A549 treated with DMSO at 1 μM for 4 hours (cell line): ENCODE measurements at places on chromosomes 5 and 9. TPM values are rescaled to one million over a fixed set of nuclear protein-coding genes. Genes with fewer than 3 reads are reported as not detected.

The BRINP1 gene
- total RNA-seq = 0.15 to 0.26 TPM (median 0.17 TPM) in 5 replicates

The PCDHB9 gene
- 0.05 to 0.12 TPM in 2 of 5 replicates, not detected in the others for total RNA-seq

The ADGRV1 gene
- total RNA-seq = 0.49 to 1.1 TPM (median 0.76 TPM) in 5 replicates

The AJM1 gene
- 3.2 to 4.8 TPM (median 3.8 TPM) in 5 replicates for total RNA-seq

The SLC45A2 gene
- not detected in 5 replicates for total RNA-seq

The CCNJL gene
- 11.2 to 14.0 TPM (median 12.4 TPM) in 5 replicates for total RNA-seq

The TMEFF1 gene
- 0.69 to 1.5 TPM (median 1.1 TPM) in 5 replicates for total RNA-seq

The CRB2 gene
- 0.04 to 0.12 TPM (median 0.07 TPM) in 5 replicates for total RNA-seq

The NUTM2F gene
- not detected in 5 replicates for total RNA-seq

The HAPLN1 gene
- not detected in 5 replicates for total RNA-seq

The OR13D1 gene
- not detected in 5 replicates for total RNA-seq

The SPAG8 gene
- total RNA-seq = 0.24 to 0.70 TPM (median 0.46 TPM) in 4 of 5 replicates, not detected in the other

The FAM221B gene
- not detected in 5 replicates for total RNA-seq

The RXFP3 gene
- total RNA-seq = not detected in 5 replicates

The SLIT3 gene
- 14.9 to 21.9 TPM (median 17.9 TPM) in 5 replicates for total RNA-seq

The ADRB2 gene
- 0.61 to 0.95 TPM (median 0.66 TPM) in 5 replicates for total RNA-seq

The TCF7 gene
- total RNA-seq = 17.0 to 20.7 TPM (median 17.1 TPM) in 5 replicates

The NIM1K gene
- total RNA-seq = 0.07 to 0.36 TPM (median 0.21 TPM) in 5 replicates

The GLDC gene
- total RNA-seq = 12.3 to 14.9 TPM (median 14.7 TPM) in 5 replicates

The ENTREP1 gene
- 0.39 to 0.58 TPM (median 0.48 TPM) in 5 replicates for total RNA-seq

The AK6 gene
- 33.7 to 60.6 TPM (median 53.2 TPM) in 5 replicates for total RNA-seq

The SLC6A18 gene
- not detected in 5 replicates for total RNA-seq

The PCSK5 gene
- total RNA-seq = 0.89 to 1.5 TPM (median 1.0 TPM) in 5 replicates

The SLC6A7 gene
- 0.02 to 0.06 TPM (median 0.03 TPM) in 4 of 5 replicates, not detected in the other for total RNA-seq

The ANKRD20A1 gene
- 0.67 to 1.2 TPM (median 1.0 TPM) in 5 replicates for total RNA-seq

The FTMT gene
- total RNA-seq = not detected in 5 replicates

The PARP8 gene
- total RNA-seq = 0.08 to 0.29 TPM (median 0.17 TPM) in 5 replicates

The SLC36A3 gene
- not detected in 5 replicates for total RNA-seq

The PTCD2 gene
- total RNA-seq = 8.7 to 13.4 TPM (median 10.8 TPM) in 5 replicates
